ENCODE measurements at places on chromosomes 11 and 22.

DNA sequence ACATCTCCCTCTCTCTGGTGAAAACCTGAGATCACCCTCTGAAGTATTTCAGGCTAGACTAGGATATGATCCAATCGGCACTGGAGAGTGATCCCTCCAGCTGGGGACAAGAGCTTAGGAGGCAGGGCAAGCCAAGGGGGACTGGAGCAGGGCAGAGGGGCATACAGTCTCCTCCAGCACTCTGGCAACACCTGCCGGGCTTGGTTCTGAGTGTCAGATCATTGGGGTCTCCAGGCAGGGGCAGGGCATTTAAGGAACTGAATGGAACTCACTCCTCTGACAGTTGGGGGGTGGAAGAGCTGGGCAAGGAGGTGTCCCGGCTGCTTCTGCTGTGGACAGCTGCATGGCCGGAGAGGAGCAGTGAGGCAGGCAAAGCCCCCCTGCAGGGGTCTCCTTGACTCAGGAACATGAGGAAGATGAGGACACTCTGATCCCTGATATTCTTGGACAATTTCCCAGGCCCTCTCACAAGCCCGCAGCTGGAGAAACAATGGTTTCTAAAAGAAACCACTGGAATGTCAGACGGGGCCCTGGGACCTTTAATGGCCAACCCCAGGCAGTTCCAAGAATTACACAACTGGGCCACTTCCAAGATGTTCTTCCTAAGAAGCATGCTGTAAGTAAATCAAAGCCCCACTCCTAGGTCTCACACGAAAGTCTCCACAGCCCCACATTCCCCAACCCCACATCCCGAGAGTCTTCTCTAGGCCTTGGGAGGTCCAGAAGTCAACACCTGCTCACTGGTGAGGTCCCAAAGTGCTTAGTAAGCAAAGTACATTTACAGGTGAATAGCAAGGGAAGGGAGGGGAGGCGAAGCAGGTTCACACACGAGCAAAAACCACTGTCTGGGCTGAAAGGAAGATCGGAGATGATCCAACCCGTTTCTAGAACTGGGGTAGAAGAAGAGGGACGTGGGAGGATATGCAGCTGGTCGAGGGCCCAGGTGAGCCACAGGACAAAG is 1.2 kb upstream of the CCDC86 start:
- H3K27me3 ChIP-seq: no peaks in the 10 kb centered on the region
- H3K4me3 ChIP-seq: peak overlapping the region; percentile 88
- peak overlapping the region; percentile 77 for H3K27ac ChIP-seq

DNA sequence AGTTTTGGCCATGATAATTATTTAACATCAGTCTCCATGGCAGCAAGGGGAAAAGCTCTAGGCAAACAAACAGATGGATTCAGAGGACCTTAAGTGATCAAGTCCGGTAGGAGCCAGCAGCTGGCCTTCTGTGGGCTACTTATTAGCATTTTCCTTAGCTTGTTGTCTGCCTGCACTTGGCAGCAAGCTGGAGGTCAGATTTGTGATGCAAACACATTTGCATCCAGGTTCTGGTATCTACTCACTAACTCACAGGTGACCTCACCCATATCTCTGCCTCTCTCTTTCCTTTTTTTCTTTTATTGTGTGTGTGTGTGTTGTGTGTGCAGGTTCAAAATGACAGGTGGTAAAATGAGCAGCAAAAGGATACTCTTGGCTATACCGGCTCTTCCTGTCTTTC is 32.3 kb downstream of the ARHGAP42 start:
- no peaks in the 10 kb centered on the region for H3K27me3 ChIP-seq
- peak overlapping the region; percentile 49 for H3K27ac ChIP-seq
- DNase-seq: no peak
- peaks cover 11% of the 10 kb centered on the region for H3K4me1 ChIP-seq
- no peaks in the 10 kb centered on the region for H3K36me3 ChIP-seq

- H3K36me3 ChIP-seq: peaks cover 27% of the 10 kb centered on the region
- H3K27me3 ChIP-seq: no peaks in the 10 kb centered on the region
- no peak for DNase-seq
- peaks cover 30% of the 10 kb centered on the region for H3K4me1 ChIP-seq
- H3K27ac ChIP-seq: peak overlapping the region; percentile 96
- peak overlapping the region; percentile 90 for H3K4me3 ChIP-seq
These were observed 556 bp downstream of the CDCA5 start for GRCh38 chr11:65083134-65083833.

GRCh38 chr11:32138902-32139301 is 48.0 kb downstream of the RCN1 start:
- no peak for DNase-seq
- H3K27ac ChIP-seq: no peak overlapping the region
- no peaks in the 10 kb centered on the region for H3K4me1 ChIP-seq
- H3K36me3 ChIP-seq: no peaks in the 10 kb centered on the region
- H3K4me3 ChIP-seq: no peak overlapping the region

DNA sequence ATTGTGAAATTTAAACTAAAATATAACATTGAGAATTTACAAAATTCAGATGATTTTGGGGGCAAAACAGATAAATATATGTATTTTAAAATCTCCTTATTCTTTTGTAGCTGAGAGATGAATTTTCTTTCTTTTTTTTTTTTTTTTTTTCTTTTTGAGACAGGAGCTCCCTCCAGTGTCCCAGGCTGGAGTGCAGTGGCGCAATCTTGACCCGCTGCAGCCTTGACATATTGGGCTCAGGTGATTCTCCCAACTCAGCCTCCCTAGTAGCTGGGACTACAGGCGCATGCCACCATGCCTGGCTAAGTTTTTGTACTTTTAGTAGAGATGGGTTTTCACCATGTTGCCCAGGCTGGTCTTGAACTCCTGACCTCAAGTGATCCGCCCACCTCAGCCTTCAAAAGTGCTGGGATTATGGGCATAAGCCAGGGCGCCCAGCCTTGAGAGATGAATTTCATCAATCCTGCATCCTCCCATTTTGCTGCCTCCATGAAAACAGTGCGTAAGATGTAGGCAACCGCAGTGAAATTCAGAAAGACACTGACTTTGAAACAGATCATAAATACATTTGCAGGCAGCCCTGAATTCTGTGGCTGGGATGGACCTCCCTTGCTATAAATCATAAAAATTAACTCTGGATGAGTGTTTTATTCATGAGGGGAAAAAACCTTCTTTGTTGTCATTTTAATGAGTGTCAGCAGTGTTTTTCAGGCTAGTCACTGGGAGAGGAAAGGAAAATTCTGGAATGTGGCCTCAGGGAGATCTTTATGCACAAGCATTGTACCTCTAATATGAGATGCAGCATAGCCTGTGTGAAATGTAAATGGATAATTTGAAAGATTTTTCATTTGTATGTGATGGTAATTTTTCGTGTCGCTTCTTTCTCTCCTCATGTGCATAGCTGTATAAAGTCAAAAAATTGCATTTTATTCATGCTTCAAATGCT is 14.4 kb downstream of the ELMOD1 start:
- H3K36me3 ChIP-seq: no peaks in the 10 kb centered on the region
- DNase-seq: no peak
- H3K27ac ChIP-seq: no peak overlapping the region
- H3K4me3 ChIP-seq: no peak overlapping the region
- peaks cover 73% of the 10 kb centered on the region for H3K27me3 ChIP-seq

- no peaks in the 10 kb centered on the region for H3K36me3 ChIP-seq
- H3K27ac ChIP-seq: no peak overlapping the region
- peaks cover 45% of the 10 kb centered on the region for H3K4me1 ChIP-seq
These were observed 5.6 kb upstream of the SYT8 start for GRCh38 chr11:1829039-1829820.

GRCh38 chr11:82810738-82811137 is 77.1 kb upstream of the FAM181B start:
- DNase-seq: no peak
- H3K27me3 ChIP-seq: peaks cover 53% of the 10 kb centered on the region
- H3K4me3 ChIP-seq: no peak overlapping the region
- H3K36me3 ChIP-seq: no peaks in the 10 kb centered on the region
- no peak overlapping the region for H3K27ac ChIP-seq
- H3K4me1 ChIP-seq: no peaks in the 10 kb centered on the region

DNA sequence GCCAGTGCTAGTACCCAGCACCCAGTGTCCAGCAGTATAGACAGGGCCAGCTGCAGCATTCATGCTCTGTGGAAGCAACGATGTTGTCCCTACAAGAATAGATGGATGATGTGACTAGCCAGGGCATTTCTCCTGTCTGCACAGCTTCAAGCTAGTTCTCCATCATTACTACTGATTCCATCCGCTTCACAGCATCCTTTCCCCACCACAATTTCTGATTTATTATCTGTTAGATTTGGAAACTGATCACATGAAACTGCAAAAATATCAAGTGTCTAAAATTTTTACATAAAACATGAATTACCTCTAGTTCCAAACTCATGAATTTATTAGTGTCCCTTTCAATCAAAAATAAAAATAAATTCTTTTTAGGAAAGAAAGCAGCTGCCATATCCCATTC is 138.9 kb upstream of the POU2AF2 start:
- no peaks in the 10 kb centered on the region for H3K36me3 ChIP-seq
- no peak for DNase-seq
- H3K4me3 ChIP-seq: no peak overlapping the region
- no peaks in the 10 kb centered on the region for H3K27me3 ChIP-seq

All from esophagus squamous epithelium (tissue), 5 donors.